Adipocyte (in vitro differentiated cells): ENCODE measurements at places on chromosomes 1 and 21.

- no peak for DNase-seq
Measured at GRCh38 chr1:40838045-40838979, 23.9 kb downstream of the CITED4 start.

- no peak for DNase-seq
Measured at GRCh38 chr1:180267211-180267561, 37.1 kb downstream of the LHX4 start.

GRCh38 chr1:5620418-5620817, 371.8 kb downstream of the NPHP4 start:
- DNase-seq = no peak

DNA sequence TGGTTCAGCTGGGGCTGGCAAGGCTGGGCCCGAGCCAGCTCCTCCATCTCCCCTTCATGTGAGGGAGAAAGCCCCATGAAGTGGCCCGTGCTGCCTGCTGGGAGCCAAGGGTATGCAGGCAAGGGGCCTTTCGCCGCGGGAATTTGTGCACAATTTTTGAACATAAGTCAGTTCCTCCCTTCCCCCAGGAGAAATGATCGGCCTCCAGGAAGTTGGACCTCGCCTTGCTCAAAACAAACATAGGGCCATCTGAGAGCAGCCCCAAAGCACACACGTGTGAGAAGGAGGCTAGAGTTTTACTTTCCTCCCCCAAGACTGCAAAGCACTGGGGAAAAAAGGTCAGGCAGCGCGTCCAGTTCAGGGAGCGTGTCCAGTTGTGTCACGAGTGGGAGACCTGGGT, 64.7 kb downstream of the PRDM16 start:
- peak; percentile 7 for DNase-seq

GRCh38 chr21:25133939-25134338, 473.3 kb downstream of the MRPL39 start:
- DNase-seq = no peak
